ENCODE measurements at places on chromosomes 3 and 15.
A peak's percentile ranks its signal among the peaks of the same experiment; 100 is the strongest.

DNA sequence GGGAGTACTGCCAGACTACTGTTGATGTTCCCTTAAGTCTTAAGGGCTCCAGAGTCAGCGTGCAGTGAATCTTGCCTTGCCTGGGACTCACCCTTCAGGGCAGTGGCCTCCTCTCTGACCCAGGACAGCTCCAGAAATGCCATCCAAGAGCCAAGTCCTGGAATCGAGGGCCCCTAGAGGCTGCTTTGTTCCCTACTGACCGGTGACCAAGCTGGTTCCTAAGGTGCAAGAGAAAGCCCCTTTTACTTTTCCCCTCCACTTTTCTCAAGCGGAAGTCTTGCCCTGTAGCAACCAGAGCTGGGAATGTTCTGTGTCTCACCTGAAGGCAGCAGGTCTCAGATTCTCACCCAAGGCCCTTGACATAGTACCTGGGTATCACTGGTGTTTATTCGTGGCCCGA, 238.0 kb downstream of the DOCK3 start:
- DNase-seq = no peak

GRCh38 chr15:40930430-40931299, 1.5 kb downstream of the DLL4 start:
- DNase-seq = no peak

DNA sequence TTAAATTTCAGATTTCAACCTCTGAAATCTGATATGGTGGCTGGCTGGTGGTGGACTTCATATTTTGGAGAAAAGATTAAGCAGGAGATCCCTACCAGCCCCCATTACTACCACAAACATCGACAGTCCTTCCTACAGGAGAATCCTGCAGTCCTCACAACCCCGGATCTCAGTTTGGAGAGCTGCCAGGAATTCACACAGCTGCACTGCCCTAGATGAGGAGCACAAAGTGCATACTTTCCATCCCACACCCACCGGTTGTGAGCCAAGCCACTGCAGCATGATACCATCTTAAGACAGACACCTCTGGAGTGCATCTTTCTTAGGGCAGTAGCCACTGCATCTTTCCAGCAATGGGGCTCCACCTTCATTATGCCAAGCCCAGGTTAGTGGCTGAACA, 185.5 kb upstream of the GPR149 start:
- no peak for DNase-seq

- DNase-seq = no peak
These were observed 177.2 kb downstream of the POLR2M start for GRCh38 chr15:57883701-57884100.

DNA sequence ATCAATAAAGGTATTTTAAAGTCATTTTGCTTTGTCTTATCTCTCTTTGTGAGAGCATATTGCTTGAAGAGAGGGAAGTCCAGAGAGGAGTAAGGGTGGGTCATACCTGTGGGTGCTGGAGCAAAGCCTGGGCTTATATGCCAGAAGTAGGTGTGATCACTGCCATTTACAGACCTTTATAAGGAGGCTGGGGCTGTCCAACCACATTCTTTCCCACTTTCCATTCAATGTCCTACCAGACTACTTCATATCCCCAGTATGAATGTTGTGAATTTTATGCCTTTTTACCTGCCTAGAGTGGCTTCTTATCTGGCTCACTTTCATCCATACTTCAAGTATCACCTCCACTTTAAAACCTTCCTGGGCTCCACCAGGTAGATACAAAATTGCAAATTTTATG, 39.4 kb upstream of the ST6GAL1 start:
- DNase-seq = no peak

DNA sequence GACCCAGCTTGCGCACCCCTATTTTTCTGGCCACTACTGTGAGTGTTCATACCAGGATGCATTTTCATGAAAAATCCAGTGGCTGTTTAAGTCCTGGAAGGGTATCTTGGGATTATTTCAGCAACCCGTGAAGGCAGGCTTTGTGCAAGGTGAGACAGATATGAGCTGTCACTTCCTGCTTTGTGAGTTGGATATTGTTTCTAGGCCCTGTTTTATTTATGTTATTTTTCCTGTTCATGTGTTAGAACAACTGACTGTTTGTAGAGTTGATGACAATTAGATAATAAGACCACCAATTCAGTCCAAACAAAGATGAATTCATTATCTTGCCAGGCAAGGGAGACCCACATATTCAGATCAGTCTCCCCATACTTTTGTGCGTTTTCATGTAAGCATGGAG, 42.5 kb downstream of the ZBTB38 start:
- DNase-seq = no peak

- no peak for DNase-seq
These were observed 153.4 kb downstream of the CBLB start for GRCh38 chr3:105715372-105715771.

DNA sequence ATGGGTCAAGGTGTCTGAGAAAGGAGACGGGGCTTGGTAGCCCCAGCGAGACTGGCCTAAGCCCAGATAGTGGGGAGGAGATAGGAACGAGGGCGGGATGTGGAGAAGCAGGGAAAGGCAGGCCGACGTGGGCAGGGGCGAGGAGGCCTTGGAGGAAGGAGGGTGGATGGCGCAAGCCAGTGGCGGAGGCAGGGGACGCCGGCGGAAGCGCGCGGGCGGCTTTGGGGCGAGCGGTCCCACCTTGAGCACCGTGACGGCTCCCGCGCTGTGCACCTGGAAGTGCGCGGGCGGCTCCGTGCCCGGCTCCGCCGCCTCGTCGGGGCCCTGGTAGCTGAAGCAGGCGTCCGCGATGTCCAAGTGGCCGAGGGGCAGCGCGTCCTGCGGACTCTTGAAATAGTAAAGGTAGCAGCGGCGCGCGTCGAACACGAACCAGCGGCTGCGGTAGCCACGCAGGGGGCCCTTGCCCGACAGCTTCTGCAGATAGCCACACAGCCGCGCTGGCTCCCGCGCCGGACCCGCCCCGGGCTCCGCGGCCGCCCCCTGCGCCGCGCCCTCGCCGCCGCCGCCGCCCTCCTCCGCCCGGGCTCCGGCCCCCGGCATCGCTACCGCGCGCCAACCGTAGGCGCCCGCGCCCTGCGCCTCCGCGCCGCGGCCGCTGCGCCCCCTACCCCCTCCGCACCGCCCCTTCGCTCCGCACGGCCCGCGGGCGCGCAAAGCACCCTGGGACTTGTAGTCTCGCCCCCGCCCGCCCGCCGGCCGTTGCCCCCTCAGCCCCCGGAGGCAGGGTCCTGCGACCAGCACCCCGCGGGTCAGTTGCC, at the start of gene TBC1D2B:
TBC1D2B (minus strand) TSS at position 659 of the 818 bp plus-strand sequence; CDS start at position 600, 59 bp downstream.
- peak; percentile 45 for DNase-seq

- peak; percentile 61 for DNase-seq
These were observed 2.5 kb downstream of the ANP32A start for GRCh38 chr15:68818066-68818768.

- DNase-seq = no peak
These were observed 115.6 kb upstream of the AGTR1 start for GRCh38 chr3:148582126-148582525.

- DNase-seq = no peak
These were observed 63.0 kb downstream of the NCEH1 start for GRCh38 chr3:172647823-172648222.

DNA sequence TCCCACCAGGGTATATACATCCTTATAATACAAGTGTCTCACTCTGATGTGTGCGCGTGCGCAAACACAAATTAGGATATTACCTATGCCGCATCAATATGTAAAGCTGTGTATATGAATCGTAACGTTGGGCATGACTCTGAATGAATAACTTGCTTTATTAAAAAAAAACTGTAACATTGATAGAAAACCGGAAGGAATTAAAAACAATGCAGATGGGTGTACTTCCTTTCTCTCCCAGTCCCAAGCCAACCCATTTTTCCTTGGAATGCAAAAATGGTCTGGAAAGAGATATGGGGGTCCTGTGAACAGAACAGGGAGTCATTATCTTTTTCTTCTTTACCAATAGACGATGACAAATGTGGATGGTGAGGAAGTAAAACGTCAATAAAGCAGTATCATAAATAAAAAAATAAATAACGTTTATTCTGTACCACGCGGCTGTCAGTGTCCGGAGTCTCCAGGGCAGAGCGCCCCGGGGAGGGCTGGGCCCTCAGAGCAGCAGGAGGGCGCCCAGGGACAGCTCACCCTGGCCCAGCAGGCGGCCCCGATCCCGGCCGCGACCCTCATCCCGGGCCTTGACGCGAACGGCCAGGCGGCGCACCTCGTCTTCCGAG, 1.6 kb downstream of the C2CD4B start:
- DNase-seq = no peak

DNA sequence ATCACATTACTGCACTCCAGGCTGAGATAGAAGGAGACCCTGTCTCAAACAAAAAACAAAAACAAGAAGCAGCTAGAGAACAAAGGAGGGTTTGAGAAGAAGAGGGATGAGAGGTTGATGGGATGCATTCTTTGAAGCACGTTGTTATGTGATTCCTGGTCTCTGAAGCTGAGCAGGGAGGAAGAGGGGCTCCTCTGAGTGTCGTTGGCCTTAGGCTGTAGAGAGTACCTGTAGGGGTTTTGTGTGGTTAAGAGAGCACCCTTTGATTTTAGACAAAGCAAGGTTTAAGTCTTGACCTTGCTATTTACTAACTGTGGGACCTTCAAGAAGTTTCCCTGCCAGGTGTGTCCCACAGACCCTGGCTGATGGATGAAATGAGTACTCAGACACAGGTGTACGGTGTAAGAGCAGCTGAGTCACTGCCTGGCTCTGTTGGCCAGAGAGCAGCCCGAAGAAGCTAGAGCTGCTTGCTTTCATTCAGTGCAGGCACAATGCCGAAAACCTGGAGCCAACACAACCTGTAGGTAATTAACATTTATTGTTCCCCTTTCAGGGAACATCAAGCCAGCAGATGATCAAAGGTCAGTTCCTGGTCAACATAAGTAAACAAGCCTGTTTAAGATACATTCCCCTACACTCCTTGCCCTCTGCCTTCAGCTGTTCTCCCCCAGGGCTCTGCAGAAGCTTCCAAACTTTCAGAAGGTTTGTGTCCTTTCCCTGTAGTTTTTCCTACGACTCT, 67.2 kb downstream of the LRRK1 start:
- no peak for DNase-seq

GRCh38 chr3:121809249-121809648, 25.6 kb downstream of the IQCB1 start:
- no peak for DNase-seq

GRCh38 chr15:66777596-66778313, 75.7 kb downstream of the SMAD6 start:
- no peak for DNase-seq

- no peak for DNase-seq
These were observed 40.9 kb downstream of the DNAJB8 start for GRCh38 chr3:128425846-128426127.

DNA sequence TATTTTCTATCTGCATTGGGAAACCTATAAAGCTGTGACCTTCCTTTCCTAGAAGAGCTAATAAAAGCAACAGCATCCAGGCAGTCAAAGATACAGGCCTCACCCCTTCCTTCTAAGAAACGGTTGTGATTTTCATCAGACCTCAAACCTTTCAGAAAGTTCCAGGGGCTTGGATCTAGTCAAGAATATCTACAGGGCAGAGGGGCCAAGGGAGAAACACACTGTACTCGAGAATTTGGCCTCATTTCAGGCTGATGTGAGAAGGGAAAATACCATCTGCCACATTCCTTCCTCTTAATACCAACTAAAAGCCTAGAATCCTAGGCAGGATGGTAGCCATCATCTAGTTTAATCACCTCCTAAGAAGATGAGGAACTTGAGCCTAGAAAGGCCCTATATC, 24.5 kb upstream of the BCL6 start:
- no peak for DNase-seq

DNA sequence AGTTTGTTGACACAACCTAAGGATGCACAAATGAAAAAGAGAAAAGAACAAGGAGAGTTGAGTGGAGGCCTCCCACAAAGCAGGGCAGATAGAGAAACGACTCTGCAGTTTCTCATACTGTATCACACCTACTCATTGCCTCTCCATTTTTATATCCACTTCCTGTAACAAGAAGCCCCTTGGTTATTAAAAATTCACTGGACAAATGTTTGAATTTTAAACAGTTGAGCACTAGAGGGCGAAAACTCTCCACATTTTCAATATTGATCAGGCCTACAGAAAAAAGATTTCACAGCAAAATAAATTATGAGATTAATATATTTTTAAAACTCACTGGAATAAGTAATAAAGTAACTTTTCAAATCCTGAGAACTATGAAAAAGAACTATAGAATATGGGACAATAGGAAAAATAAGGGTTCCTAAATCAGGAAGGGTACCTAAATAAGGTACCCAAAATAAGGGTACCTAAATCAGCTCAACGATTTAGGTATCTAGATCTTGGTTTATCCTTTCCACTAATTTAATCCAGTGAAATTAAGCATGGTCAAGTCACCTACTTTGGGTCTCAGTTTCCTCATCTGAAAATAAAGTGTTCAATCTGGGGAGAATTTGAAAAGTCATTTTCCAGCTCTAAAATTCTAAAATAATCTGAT, 47.0 kb upstream of the PPIB start:
- no peak for DNase-seq

DNA sequence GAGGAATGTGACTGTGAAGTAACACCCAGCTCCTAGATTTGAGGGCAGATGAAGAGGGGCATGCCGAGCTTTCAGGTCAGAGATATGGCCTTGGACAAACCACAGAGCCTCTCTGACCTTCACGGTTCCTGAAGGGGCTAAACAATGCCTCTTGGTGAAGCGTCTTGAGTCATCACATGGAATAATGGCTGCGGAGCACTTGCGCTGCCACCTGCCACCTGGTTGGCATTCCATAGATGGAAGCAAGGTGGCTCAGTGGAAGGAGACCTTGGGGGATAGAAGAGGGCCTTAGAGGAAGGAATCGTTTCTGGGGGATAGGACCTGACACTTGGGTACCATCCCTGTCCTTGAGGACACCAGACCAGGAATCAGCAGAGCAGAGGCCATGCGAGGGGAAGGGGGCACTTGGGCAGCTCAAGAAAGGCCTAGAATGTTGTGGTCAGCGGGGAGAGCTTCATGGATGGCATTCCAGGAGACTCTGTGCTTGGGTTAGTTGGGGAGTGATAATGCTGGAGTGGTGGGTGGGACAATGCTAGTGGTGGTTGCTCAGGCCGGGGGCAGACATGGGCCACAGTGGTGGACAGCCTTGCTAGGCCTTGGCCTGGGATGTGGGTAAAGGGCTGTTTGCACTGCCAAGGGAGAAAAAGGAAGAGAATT, 12.6 kb downstream of the MRAS start:
- DNase-seq = no peak

- DNase-seq = no peak
These were observed 38.4 kb upstream of the TRAK1 start for GRCh38 chr3:42052484-42053351.

DNA sequence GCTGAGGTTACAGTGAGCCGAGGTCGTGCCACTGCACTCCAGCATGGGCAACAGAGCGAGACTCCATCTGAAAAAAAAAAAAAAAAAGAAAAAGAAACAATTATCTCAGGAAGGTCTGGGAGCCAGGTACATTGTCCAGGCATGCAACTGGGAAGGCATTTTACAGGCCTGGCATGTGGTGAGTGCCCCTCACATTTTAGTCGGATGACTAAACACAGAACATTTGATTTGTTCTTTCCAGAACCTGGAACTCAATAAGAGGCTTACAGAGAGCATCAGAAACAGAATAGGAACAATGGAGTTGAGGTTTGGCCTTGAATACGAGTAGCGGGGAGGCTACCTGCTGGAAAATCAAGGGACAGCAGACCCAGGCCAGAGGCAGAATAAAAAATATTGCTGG, 33.7 kb upstream of the IGF1R start:
- no peak for DNase-seq

Data from activated CD4-positive, alpha-beta T cell treated with anti-CD3 and anti-CD28 coated beads, Interleukin-2, amount 50 U/mL, for 24 hours (primary cell).